ENCODE measurements at places on chromosomes 1 and 21. TPM values are rescaled to one million over a fixed set of nuclear protein-coding genes. Genes with fewer than 3 reads are reported as not detected.

The FCGR1A gene
- not detected for polyA plus RNA-seq

The FAM72D gene
- polyA plus RNA-seq: 2.1 TPM

The NUP210L gene
- polyA plus RNA-seq: not detected

The NTNG1 gene
- polyA plus RNA-seq: 3.7 TPM

The CR1L gene
- not detected for polyA plus RNA-seq

The MTARC2 gene
- polyA plus RNA-seq: 2.1 TPM

The CSF3R gene
- polyA plus RNA-seq: not detected

The INSRR gene
- not detected for polyA plus RNA-seq

The HLX gene
- polyA plus RNA-seq: not detected

The CLDN17 gene
- polyA plus RNA-seq: not detected

The NBPF4 gene
- not detected for polyA plus RNA-seq

The GUCA2A gene
- polyA plus RNA-seq: not detected

The SLC25A34 gene
- polyA plus RNA-seq: 0.25 TPM

The IFI44L gene
- 11.7 TPM for polyA plus RNA-seq

The LIPI gene
- polyA plus RNA-seq: not detected

The SPOCD1 gene
- 2.8 TPM for polyA plus RNA-seq

The C1orf141 gene
- not detected for polyA plus RNA-seq

The NRDC gene
- 121 TPM for polyA plus RNA-seq

The OR4F16 gene
- not detected for polyA plus RNA-seq

The ELK4 gene
- polyA plus RNA-seq: 4.6 TPM

The NHLH1 gene
- polyA plus RNA-seq: 0.07 TPM

The SPRR5 gene
- polyA plus RNA-seq: 0.22 TPM

The REN gene
- polyA plus RNA-seq: 0.06 TPM

The FOXO6 gene
- polyA plus RNA-seq: 0.11 TPM

The TMEM82 gene
- not detected for polyA plus RNA-seq

The GBP4 gene
- 0.01 TPM for polyA plus RNA-seq

The B3GALT2 gene
- polyA plus RNA-seq: not detected

The LRRIQ3 gene
- polyA plus RNA-seq: 0.75 TPM

The ARMH1 gene
- not detected for polyA plus RNA-seq

The TP53BP2 gene
- 5.6 TPM for polyA plus RNA-seq

The TSPEAR gene
- not detected for polyA plus RNA-seq

The KRTAP21-2 gene
- not detected for polyA plus RNA-seq

The PLA2G5 gene
- polyA plus RNA-seq: not detected

The ADORA1 gene
- polyA plus RNA-seq: 0.59 TPM

The KRTCAP2 gene
- polyA plus RNA-seq: 274 TPM

The TFF3 gene
- polyA plus RNA-seq: not detected

The SDC3 gene
- polyA plus RNA-seq: 10.8 TPM
